SW 1271 (cell line): ENCODE measurements at places on chromosomes 11 and 22.

DNA sequence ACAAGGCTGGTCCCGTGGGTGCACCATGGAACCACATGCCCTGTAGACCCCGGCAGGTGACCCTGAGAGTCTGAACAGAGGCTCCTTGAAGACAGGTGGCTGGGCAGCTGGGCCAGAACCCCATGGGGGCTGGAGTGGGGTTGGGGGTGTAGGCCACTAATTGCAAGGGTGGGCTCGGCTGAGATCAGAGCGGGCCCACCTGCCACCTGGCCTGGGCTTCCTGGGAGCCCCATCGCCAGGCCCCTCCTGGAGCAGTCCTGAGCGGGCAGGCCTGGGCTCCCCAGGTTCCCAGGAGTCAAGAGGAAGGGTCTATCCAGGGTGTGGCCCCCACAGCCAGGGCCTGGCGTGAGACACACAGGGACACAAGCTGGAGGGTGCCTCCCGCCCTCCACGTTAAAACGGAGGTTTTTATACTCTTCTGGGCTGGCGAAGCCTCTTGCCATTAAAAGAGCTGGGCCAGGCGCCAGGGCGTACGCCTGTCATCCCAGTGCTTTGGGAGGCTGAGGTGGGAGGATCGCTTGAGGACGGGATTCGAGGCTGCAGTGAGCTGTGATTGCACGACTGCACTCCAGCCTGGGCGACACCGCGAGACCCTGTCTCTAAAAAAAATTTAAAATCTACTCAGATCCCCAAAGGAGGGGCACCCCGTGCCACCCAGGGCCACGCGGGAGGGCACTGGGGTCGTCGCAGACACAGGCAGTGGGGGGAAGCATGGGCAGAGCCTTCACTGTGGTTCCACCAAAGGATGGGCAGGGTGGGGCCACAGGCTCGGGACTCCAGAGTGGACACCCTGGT is 4.8 kb upstream of the TRABD start:
- DNase-seq = no peak

GRCh38 chr11:130031056-130031455 is 28.4 kb upstream of the PRDM10 start:
- no peak for DNase-seq

DNA sequence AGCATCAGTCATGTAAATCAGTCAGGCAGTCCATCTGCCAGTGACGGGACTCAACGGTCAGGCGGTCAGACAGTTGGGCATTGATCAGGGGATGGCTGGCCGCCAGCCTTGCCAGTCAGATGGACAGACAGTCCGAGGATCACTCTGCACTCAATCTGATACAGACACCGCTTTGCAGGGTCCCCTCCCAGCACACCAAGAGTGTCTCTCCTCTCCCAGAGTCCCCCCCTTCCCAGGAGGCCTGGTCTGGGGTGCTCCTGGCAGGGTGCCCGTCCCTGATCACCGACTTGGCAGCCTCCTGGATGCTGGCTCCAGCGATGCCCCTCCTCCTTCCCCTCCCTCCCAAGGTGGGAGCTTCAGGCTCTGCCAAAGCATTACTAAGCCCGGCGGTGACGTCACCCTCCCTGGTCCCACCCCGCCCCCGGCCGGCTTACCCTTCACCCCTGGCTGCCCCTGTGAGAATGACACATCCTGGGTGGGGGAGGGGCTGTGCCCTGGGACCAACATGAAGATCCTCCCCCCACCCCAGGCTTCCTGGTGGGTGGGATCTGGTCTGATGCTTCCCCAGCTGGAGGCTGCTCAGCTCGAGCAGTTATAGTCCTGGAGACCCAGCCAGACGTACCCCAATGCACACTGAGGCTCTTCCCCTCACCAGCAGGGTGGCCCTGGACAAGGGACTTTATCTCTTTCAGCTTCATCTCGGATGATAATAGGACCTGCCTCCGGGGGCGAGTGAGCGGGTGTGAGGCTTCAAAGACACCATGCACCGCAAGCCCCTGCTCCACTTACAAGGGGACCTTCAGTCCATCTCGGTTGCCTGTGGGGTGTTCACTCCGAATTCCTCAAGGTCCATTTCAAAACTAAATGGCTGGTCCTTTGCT is 69.2 kb downstream of the CD82 start:
- DNase-seq = no peak

- no peak for DNase-seq
Observed at GRCh38 chr11:67780056-67780455, 105.6 kb upstream of the ALDH3B2 start.

DNA sequence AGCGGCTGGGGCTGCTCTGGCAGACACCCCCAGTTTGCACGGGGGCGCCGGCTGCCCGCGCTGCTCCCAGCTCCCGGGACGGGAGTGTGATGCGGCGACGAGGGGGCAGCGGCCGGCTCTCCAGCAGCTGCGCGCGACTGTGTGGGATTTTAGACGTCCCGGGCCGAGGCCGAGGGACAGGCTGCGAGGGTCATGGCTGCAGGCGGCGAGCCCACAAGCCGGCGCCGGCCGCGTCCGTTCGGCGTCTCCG is 159 bp downstream of the FZD4 start:
- DNase-seq = no peak

DNA sequence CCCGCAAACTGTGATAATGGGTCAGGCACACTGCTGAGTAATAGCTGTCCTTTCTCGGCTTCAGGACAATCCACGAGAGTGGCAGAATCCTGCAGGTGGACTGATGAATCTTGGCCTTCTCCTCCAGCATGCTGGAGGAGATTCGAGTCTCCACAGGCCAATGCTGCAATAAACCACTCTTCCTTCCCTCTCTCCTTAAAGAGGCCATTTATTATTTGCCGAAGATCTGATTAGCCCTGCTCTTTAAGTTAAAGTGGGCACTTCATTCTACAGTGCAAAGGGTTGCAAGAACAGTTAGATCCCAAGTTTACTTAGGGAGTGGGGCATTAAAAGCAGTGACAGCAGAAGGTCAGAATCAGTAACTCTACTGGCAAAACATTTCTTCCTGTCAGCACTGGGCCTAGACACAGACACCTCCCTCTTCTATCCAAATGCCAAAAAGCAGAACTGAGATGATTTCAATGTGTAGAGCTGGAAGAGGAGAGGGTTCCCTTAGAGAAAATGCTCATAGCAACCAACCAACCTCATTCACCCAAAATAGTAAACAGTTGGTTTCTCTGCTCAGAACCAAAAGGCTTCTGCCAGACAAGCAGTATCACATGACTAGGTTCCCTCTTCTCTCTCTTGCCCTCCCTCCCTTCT is 121.7 kb downstream of the SGSM3 start:
- DNase-seq = no peak

GRCh38 chr11:97354026-97354425 is 964.2 kb downstream of the JRKL start:
- no peak for DNase-seq

- DNase-seq = no peak
Observed at GRCh38 chr11:2194877-2195755, 23.5 kb upstream of the TH start.

- DNase-seq = no peak
Observed at GRCh38 chr11:129973809-129974208, 28.8 kb downstream of the PRDM10 start.

DNA sequence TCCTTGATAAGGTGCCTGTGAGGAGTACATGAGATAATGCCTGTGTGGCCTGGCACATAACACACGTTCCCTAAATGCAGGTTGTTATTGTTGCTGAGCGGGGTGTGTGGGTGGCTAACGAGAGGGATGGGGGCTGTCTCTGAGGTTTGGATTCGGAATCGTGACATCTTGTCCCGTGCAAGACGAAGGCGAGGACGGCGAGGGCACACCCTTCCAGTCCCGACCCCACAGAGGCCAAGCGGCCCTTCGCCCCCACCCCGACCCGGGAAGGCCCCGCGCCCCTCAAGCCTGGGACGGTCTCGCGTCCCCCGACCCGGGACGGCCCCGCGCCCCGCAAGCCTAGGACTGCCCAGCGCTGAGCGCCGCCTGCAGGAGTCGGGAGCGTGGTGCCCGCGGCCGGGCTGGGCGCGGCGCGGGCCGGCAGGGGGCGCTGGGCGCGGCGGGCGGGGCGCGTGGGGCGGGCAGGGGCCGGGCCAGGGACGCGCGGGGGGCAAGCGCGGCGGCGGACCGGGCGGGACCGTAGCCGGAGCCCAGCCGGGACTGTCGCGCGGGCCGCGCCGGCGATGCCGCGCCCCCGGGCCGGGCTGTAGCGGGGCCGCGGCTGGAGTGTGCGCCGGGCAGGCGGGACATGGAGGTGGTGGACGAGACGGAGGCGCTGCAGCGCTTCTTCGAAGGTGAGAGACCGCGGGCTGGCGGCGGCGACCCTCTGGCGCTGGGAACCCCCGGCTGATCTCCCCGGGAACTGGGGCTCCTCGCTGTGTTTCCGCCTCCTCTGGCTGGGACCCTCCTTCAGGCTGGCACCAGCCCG is at the start of gene MYRF:
Gene MYRF, plus strand, starts transcription at position 520 of the 808 bp plus-strand sequence. Its CDS starts 109 bp downstream, at position 629.
- no peak for DNase-seq

GRCh38 chr11:100469835-100470234 is 217.3 kb upstream of the ARHGAP42 start:
- no peak for DNase-seq

GRCh38 chr11:57513452-57513795 is 2.1 kb downstream of the SLC43A1 start:
- DNase-seq = no peak

GRCh38 chr22:44585559-44586350 is 87.7 kb upstream of the RTL6 start:
- no peak for DNase-seq

GRCh38 chr22:47779474-47779873 is 1017.0 kb downstream of the TBC1D22A start:
- DNase-seq = no peak

DNA sequence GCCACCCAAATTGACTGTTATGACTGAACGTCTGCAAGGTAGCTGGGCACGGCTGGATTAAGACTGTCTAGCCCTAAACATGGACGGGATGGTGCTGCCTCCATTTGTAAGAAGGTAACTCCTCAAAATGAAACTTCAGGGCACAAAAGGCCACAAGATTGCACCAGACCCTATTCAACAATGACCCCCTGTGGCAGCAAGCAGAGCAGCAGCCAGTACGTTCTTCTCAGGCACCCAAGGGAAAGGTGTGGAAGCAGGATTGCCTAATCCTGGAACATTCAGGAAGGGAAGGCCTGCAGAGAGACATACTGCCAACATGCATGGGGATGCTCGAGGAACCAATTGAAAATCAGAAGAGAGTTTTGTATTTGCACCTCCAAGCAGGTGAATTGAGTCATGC is 4.5 kb upstream of the TBX10 start:
- DNase-seq = peak; percentile 53

DNA sequence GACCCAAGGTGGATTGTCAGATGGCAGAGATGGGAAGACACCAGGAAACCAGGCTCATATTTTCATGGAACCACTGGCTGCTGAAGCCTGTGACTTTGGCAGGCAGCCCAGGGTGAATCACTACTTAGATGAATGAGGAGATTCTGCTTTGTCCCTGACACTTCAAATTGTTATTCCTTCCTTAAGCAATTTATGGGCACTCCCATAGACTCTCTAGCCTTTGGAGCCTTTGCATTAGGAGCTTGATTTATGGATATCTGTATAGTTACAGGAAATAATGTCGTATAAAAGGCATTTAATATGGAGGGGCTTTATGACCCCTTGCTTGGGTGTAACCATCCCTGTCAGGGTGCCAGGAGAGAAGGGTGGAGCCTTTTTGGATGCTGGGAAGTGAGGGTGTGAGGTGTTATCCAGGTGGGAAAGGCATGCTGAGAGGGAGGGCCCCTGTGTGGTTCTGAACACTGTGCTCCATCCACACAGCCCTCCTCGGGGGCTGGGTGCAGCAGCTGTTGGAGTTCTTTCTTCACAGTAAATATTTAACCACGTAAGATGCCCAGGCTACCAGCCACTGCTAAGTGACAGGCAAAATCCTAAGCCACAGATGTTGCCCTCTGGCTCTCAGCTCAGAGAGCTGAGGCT is 35.3 kb downstream of the IL18 start:
- peak; percentile 81 for DNase-seq

DNA sequence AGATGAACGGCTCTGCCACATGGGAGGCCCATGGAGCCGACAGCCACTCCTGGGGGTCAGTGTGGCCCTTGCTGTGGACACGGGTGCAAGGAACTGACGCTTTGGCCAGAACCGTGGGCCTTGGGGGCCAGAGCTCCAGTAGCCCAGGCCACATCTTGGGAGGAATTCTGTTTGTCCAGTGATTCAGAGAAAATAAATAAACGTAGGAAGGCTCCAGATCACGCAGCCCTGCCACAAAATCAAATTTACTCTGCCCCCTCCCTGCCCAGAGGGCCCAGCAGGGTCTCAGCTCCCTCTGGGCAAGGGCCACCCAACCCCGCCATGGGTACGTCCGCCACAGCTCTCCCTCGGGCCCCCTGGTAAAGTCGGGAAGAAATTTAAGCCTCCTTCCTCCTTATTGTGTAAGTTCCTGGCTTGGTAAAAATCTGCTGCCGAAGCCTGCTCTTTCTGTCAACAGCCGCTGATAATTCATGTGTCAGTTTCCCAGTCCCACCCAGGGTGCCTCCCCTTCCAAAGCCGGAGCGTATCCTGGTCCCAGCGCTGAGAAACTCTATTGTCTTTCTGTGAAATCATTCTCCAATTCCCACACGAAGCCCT is 6.9 kb upstream of the MUC5AC start:
- no peak for DNase-seq

GRCh38 chr22:38868886-38869381 is 3.1 kb downstream of the CBX6 start:
- peak; percentile 36 for DNase-seq

DNA sequence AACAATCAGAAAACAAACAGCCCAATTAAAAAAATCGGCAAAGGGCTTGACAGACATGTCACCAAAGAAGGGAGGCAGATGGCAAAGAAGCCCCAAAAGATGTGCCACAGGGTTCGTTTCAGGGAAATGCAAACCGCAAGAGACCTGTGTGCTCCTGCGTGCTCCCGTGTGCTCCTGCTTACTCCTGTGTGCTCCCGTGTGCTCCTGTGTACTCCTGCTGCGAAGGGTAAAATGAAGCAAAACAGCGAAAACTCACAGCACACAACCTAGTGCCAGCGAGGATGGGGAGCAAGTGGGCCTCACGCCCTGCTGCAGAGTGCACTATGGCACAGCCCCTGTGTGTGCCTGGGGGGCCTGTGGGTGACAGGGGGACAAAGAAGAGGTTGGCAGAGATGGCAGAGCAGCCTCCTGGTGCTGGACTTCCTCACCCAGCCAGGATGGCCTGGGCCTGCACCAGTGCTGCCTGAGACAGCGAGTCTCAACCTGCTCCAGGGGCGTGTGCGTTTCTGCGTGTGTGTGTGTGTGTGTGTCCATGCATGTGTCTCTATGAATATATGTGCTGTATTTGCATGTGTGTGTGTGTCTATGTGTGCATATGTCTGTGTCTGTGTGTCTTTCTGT is 14.0 kb downstream of the ASCL2 start:
- no peak for DNase-seq

GRCh38 chr11:112227471-112227870 is 1.2 kb downstream of the PTS start:
- no peak for DNase-seq

DNA sequence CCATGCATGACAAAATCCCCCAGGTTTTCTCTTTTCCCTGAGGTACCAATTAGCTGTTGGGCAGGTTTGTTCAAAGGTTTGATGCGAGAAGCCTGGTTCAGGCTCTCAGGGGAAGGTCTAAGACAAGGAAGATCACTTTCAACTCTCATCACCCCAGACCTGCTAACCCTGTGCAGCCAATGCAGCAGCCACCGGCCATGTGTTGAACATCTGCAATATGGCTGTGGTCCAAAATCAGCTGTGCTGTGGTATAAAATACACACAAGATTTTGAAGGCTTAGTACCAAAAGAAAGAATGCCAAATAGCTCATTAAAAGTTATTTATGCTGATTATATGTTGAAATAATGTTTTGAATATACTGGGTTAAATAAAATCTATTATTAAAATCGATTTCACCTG is 58.5 kb downstream of the SMCO4 start:
- no peak for DNase-seq

- no peak for DNase-seq
Observed at GRCh38 chr22:38122616-38123015, 12.1 kb upstream of the BAIAP2L2 start.

- DNase-seq = no peak
Observed at GRCh38 chr11:22634897-22635629, 9.4 kb upstream of the FANCF start.
